ENCODE measurements at places on chromosomes 7 and 10.

DNA sequence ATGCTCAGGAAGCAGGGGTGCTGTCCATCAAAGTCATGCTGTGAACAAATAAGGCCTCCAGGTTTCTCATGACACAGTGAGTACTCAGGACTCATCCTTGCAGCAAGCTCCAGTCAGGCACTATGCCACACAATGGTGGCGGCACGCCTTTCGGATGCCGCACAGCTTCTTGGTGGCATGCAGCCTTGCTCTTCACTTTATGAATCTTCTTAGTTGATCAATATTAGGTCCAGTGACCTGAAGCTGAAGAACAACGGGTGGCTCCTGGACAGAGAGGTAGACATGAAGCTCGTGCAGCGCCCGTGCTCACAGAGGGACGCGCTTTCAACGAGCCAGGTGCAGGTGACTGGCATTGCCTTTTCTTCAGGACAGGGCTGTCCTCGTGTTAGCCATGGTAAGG is 653.0 kb upstream of the MGMT start:
- DNase-seq: no peak

GRCh38 chr10:91613411-91614187 is 19.3 kb downstream of the PPP1R3C start:
- DNase-seq: no peak

GRCh38 chr7:144481833-144482232 is 78.3 kb upstream of the NOBOX start:
- no peak for DNase-seq

DNA sequence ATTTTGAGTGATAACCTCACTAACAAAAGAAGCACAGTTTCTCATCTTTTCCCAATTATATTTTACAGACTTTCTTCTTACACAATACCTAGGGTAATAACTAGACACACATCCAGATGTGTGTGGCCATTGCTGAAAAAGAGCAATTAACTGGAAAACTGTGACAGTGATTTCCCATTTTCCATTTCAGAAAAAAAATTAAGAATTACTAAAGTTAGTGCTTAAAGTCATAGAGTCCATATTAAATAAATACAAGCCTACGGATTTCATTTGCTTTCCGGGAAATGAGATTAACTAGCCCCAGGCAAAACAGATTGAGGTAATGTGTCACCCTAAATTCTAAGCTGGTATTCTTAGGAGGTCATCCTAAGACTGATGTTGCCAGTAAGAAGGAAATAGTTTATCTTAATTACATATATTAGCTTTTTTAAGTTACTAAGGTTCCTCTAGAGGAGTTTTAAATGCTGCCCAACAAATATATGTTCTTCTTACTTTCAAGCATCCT is 10.2 kb upstream of the MACC1 start:
- no peak for DNase-seq

GRCh38 chr10:112955582-112956421 is 5.8 kb downstream of the TCF7L2 start:
- DNase-seq: no peak

DNA sequence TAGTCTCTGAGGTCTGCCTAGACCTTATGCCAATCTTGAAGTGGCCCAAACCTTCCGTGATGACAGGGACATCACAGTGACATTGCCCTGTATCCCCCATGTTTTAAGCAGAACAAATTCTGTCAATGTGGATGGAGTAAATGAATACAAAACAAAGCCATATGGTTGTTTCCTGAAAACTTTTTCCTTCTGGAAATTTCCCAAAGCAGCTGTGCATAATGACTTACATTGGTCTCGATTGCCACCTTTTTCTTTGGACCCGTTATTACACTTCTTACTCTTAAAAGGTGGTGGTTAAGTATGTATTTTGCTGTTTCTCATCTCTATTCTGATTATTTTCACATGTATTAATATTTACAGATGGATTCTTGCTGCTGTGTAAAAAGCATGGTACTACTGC is 411.2 kb upstream of the KLF6 start:
- no peak for DNase-seq

GRCh38 chr10:62171791-62172190 is 96.9 kb downstream of the RTKN2 start:
- no peak for DNase-seq

- no peak for DNase-seq
Observed at GRCh38 chr10:114703377-114704107, 45.5 kb upstream of the ABLIM1 start.

- DNase-seq: no peak
Observed at GRCh38 chr7:117004899-117005298, 51.6 kb downstream of the ST7 start.

DNA sequence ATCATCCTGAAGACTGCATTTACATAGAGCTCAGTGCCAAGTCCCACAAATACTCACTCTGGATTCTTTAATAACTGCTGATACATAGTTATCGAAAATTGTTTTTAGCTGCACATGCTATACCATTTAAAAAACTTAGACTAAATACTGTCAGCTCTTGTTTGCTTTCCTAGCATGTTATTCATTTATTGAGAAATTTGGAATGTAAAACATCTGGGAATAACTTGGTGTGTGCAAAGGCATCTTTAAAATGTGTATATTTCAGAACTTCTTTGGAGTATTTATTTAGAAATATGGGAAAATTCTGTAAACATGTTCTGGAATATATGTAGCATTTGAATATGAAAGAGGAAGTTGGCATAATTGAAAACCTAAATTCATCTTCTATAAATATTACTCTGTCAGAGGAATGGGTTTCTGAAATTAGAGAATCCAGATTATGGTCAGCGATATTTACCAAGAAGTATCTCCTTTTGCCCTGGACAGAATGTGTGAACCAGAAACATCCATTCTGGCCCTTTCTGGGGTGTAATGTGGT is 119.7 kb downstream of the ARID5B start:
- no peak for DNase-seq

GRCh38 chr7:450741-451140 is 68.9 kb downstream of the PDGFA start:
- no peak for DNase-seq

DNA sequence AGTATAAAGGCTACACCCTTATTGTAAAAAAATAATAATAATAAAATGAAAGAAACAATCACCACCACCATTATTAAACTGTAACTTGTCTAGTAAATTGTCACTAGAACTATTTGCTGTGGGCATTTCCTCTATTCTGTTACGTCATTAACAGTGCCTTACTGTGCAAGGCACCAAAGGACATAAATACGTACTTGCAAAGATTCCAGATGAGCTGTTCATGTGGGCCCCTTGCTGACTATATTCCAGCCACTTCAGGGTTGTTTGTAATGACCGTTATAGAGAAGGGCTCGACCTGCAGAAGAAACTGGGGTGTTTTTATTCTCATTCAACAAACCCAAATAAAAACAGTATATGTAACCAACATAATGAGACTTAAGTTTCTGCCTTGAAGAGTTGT is 60.4 kb downstream of the KLRG2 start:
- no peak for DNase-seq

GRCh38 chr10:72104472-72105097 is 16.2 kb upstream of the SPOCK2 start:
- no peak for DNase-seq

DNA sequence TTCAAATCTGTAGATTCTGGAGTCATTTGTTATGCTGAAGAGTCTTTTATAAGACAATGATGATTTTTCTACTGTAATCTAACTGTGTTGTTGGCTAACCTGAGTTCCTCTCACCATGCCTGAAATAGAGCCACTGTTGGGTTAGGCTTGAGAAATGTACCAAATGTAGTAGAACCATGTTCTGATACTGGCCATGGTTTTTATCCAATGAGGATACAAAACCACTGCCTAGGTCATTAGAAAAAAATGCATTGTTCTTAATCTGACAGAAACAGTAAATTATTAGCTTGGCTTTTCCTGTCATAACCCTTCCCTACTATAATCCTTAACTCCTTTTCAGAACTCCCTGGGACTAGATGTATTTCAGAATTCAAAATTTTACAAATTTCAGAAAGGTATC is 86.6 kb downstream of the RAPGEF5 start:
- DNase-seq: no peak

GRCh38 chr10:1952126-1953095 is 215.1 kb upstream of the ADARB2 start:
- DNase-seq: no peak

GRCh38 chr10:8407501-8408021 is 353.1 kb downstream of the GATA3 start:
- DNase-seq: no peak

- no peak for DNase-seq
Observed at GRCh38 chr10:90960355-90960814, 39.5 kb upstream of the ANKRD1 start.

- DNase-seq: no peak
Observed at GRCh38 chr7:5423306-5423975, at the start of gene TNRC18. TSS of gene TNRC18 (minus strand) at chr7:5423834. CDS start at chr7:5421246, 2,588 bp downstream.

DNA sequence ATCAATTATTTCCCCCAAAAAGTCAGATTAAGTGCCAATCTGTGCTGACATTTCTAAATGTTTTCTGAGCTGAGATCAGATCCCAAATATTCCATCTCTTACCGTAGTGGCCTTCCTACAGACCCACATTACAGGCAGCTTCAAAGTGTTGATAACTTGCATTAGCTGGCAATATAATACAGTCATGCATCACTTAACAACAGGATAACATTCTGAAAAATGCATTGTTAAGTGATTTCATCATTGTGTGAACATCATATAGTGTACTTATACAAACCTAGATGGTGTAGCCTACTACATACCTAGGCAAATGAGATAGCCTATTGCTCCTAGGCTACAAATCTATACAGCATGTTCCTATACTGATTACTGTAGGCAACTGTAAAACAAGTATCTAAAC is 22.4 kb downstream of the SLC25A13 start:
- DNase-seq: no peak

DNA sequence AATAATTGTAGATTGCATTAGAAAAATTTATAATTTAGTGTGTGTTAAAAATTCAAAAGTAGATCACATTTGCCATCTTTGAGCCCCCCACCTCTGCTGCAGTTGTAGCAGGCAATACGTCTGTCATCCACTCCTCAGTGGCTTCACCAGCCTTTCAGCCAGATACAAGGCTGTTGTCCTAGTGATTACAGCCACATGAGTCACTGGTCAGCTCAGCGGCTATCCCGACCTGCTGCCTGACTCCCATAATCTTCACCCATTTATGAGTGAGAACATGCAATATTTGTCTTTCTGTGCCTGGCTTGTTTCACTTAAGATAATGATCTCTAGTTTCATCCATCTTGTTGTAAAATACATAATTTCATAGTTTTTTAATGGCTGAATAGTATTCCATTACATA is 9.2 kb downstream of the OR2A5 start:
- no peak for DNase-seq

DNA sequence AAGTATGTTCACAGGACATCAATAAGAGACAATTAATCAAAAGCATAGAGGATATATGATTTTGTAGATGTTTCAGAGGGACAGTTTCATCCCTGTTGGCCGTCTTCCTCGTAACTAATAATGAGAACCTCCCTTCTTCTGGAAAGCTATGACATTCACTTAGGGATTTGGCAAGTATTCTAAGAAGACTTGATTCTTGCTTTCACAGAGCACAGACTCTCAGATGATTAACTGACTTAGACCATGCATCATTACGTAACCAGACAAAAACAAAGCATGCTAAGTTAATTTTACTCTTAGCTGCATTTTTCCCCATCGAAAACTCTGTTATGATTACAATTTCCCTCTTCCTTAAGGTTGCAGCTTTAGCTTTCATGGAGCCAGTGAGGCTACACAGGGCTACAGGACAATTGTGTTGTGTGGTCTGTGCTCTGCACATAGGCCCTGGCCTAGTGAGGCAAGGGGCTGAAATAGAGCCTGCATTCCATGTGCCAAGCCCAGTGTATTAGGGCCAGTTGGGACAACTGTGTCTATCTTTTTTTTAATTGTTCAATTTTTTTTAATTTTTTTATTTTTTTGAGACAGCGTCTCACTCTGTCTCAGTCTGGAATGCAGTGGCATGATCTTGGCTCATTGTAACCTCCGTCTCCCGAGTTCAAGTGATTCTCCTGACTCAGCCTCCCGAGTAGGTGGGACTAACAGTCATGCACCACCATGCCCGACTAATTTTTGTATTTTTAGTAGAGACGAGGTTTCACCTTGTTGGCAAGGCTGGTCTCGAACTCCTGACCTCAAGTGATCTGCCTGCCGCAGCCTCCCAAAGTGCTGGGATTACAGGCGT is 105.3 kb downstream of the PLXDC2 start:
- DNase-seq: no peak

GRCh38 chr7:68682910-68683309 is 915.4 kb upstream of the AUTS2 start:
- DNase-seq: peak; percentile 48

DNA sequence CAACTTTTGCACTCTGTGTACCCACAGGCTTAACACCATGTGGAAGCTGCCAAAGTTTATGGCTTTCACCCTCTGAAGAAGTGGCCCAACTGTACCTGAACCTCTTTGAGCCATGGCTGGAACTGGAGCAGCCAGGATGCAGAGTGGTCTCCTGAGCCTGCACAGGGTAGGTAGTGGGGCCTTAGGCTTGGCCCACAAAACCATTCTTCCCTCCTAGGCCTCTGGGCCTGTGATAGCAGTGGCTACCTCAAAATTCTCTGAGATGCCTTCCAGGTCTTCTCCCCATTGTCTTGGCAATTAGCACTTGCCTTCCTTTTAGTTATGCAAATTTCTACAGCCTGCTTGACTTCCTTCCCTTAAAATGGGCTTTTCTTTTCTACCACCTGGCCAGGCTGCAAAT is 19.3 kb upstream of the SPAM1 start:
- no peak for DNase-seq

DNA sequence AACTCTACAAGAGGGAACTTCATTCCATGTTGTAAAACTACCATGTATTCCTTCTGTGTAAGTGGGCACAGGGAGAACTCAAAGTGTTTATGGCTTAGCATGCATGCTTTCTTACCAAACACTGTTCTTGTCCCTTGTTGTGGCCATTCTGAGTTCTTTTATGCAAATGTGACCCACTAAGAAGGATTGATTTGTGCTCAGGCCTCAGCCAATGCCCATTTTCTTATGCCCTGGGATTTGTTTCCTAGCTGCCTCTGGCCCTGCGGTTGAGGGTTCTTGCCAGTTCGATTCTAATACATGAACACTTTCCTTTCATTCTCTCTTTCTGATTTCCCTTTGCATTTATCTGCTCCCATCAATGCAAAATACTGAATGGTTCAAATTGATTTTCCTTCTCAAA is 316.7 kb downstream of the NRG3 start:
- DNase-seq: no peak

GRCh38 chr10:122649903-122650302 is 49.7 kb downstream of the C10orf120 start:
- no peak for DNase-seq

GRCh38 chr7:17342756-17343155 is 44.3 kb downstream of the AHR start:
- no peak for DNase-seq

DNA sequence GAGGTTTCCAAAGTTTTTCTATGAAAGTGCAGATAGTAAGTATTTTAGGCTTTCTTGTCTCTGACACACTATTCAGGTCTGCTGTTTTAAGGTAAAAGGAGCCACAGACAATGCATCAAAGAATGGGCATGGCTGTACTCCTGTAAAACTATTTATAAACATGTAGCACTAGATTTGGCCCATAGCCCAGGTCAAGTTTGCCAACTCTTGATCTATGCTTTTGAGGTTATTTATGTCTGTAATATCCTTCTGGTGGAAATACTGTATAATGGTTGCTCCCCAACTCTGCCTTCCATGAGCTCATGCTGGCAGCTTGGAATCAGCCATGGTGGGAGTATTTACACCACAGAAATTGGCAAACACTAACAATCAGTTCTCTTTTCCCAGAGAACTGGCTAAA is 244.6 kb downstream of the BUB3 start:
- no peak for DNase-seq

Measured in NCI-H774 (cell line).